ENCODE measurements at places on chromosomes 3 and 15.

DNA sequence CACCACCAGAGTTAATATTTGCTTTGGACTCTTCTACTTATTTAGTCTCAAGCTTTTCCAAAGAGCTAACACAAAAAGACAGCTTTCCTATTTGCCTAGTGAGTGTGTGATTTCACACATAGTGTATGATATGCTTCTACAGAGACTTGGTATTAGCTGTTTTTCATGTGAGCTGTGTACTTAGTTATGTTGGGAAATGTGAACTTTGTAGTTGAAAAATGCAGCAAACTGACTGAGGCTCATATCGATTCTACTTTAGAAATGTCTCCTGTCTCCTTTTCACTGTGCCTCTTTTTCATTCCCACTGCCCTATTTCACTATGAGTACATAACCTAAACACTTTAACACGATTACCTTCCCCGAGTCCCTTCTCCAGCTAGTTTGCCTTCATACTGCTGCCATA, 136.5 kb downstream of the ALCAM start:
- no peak for DNase-seq

DNA sequence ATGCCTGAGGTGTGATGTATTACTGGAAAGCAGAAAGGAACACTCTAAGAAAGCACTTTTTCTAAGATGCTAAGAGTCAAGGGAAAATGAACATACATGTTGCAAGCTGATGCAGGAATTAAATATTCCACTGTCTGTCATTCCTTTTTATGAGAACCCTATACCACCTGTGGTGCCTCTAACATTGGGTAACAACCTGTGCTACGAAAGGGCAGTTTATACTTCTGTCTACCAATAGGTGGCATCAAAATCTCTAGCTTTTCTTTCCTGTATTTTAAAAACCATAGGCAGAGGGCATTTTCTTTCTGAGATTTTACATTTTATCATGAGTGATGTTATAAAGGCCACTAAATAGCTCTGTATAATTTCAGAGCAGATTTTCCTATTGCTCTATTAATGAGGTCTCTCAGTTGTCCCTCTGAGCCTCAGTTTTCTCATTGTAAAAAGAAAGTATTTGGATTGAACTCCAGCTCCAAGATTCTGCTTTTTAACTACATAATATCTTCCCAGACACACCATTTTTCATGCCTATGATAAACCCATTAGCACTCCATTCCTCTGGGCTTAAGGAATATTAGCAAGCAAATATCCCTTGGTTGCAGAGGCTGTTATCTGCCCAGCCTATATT, 3.5 kb upstream of the CPNE4 start:
- DNase-seq = no peak

- no peak for DNase-seq
Observed at GRCh38 chr15:91790836-91791235, 62.7 kb upstream of the SLCO3A1 start.

GRCh38 chr3:73353649-73354217, 271.0 kb downstream of the PDZRN3 start:
- DNase-seq = no peak

GRCh38 chr3:64837126-64837738, 149.4 kb upstream of the ADAMTS9 start:
- DNase-seq = no peak

DNA sequence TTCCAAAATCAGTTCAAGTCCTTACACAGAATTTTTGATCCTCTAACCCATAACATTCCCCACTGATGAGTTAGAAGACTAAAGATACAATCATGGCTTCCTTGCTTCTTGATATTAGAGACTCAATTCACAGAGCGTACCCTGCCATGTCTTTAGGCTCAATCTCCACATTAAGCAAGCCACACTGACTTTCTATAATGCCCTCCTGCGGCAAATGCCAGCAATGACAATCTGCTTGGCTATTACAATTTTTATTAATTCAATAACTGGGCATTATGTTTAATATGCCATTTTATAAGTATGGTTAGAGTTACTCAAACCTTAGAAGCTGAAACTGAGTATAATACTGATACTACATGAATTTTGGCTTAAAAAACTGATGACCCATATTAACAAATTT, 479.7 kb upstream of the NR2F2 start:
- DNase-seq = no peak

DNA sequence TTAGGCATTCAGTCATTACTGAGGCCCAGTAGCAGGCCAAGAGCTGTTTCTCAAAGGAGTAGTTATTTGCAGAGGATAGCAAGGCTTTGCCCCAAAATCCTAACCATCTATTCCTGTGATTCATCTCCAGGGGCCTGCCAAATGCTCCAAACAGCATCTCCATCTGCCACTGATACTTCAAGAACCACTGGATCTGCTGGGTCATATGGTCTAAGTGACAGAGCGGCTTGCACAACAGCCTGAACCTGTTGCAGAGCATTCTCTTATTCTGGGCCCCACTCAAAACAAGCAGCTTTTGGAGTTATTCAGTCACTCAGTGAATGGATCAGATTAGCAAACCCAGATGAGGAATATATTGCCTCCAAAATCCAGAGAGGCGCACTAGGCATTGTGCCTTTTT, 68.8 kb upstream of the ALDH1A3 start:
- DNase-seq = no peak

GRCh38 chr15:65914386-65914785, 45.1 kb downstream of the RAB11A start:
- DNase-seq = no peak

Data from GM18507 (cell line).